ENCODE measurements at places on chromosomes 7 and 10.

DNA sequence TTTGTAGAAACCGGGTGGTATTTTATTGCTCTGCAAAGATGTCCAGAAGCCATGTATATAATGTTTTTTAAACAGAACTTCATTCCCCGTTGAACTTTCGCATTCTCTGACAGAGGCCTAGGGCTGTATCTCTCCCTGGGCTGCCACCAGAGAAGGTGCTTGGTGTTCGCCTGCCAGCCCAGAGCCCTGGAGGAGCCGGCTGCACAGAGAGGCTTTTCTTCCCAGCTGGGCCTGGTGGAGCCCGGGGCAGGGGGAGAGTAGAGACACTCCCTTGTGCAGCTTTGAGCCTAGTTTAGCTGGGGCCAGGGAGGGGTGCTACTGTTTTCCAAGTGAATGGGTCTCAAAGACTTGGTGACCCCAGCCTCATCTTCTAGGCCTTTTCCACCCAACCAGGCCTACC, 13.6 kb upstream of the TRIM8 start:
- DNase-seq = no peak

- no peak for DNase-seq
These were observed 43.8 kb upstream of the SEMA3D start for GRCh38 chr7:85230623-85231022.

DNA sequence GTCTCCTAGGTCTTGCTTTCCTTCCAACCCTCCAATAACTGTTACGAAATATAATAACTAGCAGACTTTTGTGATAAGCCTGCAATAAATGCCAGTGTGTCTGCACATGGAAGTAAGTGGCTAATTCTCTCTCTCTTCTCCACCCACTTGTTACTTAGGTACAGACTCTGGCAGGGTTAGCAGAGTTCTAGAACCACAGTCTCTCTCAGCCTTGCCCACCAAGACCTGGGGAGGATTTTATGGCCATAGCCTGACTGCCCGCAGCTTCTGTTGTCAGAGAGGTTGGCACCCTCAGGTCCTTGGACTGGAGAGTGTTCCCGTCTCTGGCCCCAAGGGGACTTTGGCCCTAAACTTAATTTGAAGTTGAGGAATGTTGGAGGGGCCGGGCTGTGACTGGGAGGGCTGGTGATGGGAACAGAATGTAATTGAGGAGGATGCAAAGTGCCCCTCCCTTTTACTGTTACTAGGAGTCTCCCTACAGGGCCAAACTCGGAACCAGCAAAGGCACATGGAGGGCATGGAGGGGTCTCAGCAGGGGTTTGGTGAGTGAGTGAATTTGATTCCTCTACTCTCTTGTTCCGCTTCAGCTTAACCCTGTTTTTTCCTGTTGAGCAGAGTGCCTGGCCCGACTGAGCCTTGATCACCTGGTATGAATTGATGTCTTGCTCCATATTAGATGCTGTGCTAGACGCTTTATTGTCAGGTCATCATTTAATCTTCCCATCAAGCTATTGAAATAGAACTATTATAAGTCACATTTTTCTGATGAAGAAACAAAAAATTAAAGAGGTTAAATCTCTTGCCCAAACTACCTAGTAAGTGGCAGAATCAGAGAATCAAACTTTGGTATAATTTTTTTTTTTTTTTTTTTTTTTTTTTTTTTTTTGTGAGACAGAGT, 37.0 kb upstream of the LCOR start:
- no peak for DNase-seq

GRCh38 chr7:91383053-91383904, 119.0 kb downstream of the FZD1 start:
- DNase-seq = no peak

- DNase-seq = no peak
These were observed 30.5 kb downstream of the DCLRE1A start for GRCh38 chr10:113823389-113823788.

GRCh38 chr7:18896343-18896975, 221.0 kb downstream of the TWIST1 start:
- no peak for DNase-seq

- DNase-seq = no peak
These were observed 31.9 kb downstream of the LDB3 start for GRCh38 chr10:86699991-86700840.

- DNase-seq = peak; percentile 8
These were observed 90.3 kb downstream of the MYL10 start for GRCh38 chr7:101538596-101539459.

DNA sequence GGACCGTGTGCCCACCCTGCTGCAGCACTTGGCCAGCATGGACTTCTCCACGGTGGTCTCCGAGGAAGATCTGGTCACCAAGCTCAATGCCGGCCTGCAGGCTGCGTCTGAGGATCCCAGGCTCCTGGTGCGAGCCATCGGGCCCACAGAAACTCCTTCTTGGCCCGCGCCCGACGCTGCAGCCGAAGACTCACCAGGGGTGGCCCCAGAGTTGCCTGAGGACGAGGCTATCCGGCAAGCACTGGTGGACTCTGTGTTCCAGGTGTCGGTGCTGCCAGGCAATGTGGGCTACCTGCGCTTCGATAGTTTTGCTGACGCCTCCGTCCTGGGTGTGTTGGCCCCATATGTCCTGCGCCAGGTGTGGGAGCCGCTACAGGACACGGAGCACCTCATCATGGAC, 1.4 kb downstream of the RBP3 start:
- DNase-seq = no peak

DNA sequence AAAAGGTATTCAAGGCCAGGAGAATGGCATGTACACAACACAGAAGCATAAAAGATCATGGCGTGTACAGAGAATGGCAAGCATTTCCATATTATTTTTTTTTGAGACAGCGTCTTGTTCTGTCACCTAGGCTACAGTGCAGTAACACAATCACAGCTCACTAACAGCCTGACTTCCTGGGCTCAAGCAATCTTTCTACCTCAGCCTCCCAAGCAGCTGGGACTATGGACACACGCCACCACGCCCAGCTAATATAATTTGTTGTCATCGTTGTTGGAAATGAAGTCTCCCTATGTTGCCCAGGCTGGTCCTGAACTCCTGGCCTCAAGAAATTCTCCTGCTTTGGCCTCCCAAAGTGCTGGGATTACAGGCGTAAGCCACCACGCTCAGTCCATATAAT, 27.3 kb downstream of the ANXA7 start:
- DNase-seq = no peak

DNA sequence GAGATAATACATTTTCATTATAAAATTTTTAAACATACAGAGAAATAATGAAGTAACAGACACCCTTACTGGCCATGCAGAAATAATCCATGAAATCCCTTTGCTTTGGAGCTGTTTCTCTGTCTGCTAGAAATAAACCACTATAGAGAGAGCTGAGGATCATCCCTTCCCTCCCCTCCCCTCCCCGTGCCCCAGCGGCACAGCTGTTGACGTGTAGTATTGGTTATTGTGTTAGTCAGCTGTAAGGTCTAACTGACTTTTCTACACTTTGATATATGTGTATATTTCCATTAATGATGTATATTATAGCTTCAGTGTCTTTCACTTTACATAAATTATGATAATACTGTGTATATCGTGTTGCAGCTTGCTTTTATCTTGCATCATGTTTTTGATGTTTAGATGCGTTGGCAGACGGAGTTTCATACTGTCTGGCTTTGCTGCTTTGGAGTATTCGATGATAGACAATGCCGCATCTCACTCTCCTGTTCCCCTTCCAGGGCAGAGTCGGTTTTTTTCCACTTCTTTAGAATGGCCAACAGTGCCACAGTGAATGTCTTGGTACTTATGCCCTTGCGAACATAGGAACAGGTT, 27.4 kb upstream of the GRID1 start:
- DNase-seq = no peak

DNA sequence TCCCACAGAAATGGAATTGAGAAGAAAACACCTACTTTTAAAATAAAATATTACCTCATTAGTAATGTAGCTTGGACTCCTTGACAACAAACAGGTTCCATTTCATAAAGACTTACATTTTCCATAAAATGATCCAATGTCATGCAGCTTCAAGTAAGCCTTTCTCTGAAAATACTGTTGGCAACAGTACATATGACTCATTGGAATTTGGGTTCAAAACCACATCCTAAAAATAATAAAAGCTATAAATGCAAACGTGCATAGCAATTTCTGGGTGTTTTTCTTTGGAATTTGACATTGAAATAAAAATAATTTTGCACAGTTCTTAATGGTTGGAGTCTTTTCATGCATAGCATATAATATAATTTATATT, 47.9 kb downstream of the FHIP2A start:
- DNase-seq = no peak

- DNase-seq = peak; percentile 7
These were observed 186.7 kb upstream of the HGF start for GRCh38 chr7:81956520-81956919.

DNA sequence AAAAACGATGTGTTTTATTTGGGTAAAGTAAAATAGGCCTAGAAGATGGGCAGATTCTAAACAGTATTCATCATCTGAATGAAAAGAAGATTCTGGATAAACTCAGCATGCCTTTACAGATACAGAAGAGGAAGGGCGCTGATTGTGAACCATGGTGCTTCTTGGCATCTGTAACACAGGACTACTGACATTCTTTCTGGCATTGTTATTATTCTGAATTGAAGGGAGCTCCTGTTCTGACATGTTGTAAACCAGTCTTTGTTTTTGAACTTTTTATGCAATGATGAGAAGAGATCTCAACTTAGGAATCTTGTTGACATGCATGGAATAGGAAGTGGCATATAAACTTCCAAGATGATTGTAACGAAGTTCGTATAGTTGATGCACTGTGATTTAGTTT, 13.5 kb downstream of the RPA3 start:
- no peak for DNase-seq

GRCh38 chr7:103636153-103636552, 190.1 kb upstream of the SLC26A5 start:
- DNase-seq = no peak

GRCh38 chr7:138852469-138852868, 54.5 kb upstream of the ATP6V0A4 start:
- DNase-seq = no peak

DNA sequence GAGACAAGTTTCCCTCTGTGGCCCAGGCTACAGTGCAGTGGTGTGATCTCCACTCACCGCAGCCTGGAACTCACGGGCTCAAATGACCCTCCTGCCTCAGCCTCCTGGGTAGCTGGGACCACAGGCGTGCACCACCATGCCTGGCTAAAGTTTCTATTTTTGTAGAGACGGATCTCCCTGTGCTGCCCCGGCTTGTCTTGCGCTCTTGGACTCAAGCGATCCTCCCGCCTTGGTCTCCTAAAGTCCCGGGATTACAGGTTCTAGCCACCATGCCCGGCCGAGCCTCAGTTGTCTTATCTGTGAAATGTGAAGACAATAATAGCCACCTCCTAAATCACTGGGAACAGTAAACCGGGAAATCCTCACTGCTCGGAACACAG, 88.1 kb downstream of the FOXL3 start:
- no peak for DNase-seq

DNA sequence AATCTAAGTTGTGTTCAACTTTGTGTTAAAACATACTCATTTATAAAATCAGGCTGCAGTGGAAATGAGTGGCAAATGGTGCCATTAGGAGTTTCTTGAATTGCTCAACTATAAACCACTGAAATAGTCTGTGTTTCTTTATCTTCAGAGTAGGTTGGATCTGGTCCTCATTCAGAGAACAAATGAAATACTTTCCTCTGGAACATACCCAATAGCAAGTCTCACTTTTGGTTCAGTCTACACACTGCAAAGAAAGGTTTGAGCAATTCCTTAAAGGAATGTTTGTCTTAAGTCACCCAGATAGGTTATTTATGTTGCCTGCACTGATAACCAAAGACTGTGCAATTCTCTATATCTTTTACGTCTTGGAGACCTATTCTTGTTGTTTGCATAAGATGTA, 62.5 kb downstream of the ABCB4 start:
- no peak for DNase-seq

GRCh38 chr7:129535896-129536295, 33.6 kb downstream of the SMKR1 start:
- DNase-seq = no peak

- no peak for DNase-seq
These were observed 245.0 kb downstream of the PRPF18 start for GRCh38 chr10:13831711-13832141.

DNA sequence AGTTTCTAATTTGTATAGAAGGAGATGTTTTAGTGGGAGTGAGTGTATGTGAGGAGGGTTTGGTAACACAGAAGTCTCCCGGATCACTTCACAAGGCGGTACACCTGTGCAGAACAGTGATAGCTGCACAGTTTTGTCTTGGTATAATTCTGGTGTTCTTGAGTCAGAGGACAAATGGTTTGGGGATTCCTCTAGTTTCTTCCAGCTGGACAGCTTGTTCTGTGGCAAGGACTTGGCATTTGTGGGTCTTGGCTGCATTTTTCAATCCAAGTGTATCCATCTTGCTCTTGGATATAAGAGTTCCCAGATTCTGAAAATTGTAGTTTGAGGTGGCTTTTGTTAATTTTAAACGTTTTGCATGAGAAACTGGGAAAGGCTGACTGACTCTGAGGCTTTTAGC, 135.7 kb downstream of the AHR start:
- no peak for DNase-seq

DNA sequence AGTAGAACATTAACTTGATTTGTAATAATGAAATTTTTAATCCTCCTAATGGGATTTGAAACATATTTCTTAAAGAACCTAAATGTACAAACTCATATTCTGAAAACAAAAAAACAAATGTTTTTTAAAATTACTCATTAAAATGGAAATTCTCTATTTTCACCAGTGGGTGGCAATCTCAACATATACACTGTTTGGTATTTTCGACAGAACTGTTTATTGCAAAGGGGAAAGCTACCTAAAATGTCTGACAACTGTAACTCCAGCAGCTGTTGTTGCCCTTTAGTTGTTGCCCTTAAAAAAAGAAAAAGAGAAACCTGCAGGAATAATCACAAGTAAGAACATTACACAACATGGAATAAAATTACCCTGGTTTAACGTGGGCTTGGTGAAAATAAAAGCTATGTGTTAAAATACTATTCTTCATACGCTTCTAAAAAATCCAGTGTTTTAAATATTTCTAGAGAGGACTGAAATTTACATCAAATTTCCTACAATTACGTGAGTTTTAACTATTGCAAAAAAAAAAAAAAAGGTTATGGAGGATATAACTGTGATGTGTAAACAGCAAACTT, 54.5 kb downstream of the COL1A2 start:
- peak; percentile 60 for DNase-seq

DNA sequence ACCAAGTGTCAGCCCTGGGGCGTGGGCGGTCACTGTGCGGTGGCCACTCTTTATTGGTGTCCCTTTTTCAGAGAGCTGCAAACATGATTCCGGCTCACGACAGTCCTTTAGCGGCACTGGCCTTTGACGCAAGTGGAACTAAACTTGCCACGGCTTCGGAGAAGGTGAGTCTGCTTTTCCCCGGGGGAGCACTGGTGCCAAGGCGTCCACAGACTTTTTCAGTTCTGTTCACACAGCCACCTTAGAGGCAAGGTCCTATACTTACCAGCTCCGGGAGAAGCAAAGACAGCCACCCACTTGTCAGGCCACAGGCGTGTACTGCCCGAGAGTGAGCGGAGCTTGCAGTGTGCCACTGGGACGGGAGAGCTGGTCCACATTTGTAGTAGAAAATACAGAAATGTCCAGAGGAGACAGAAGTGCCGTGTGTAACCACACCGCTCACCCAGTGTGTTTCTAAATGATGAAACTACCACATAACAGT, 27.9 kb downstream of the WIPI2 start:
- DNase-seq = no peak

All from NCI-H1105 (cell line).